ENCODE measurements at places on chromosomes 5 and 9. TPM values are rescaled to one million over a fixed set of nuclear protein-coding genes. Genes with fewer than 3 reads are reported as not detected.

The TAF11L13 gene
- not detected for total RNA-seq

The GFI1B gene
- not detected for total RNA-seq

DNA sequence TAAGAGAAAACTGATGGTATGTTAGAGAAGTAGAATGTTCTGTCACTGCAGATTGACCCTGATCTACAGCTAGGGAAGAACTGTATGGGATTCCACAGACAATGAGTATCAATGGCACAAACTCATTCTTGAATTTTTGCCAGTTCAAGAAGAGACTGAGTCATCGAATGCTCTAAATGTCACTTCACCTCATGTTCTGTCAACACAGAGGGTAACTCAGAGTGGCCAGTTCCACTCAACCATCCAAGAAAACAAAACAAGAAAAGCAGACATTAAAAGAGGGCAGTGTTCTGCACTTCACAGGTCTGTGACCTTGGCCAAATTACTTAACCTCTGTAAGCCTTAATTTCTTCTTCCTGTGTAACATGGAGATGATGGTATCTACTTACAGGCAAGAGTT is 132.2 kb upstream of the HMHB1 start:
- no peak for DNase-seq

GRCh38 chr9:33198165-33198564 is 31.0 kb upstream of the B4GALT1 start:
- DNase-seq = peak; percentile 85

DNA sequence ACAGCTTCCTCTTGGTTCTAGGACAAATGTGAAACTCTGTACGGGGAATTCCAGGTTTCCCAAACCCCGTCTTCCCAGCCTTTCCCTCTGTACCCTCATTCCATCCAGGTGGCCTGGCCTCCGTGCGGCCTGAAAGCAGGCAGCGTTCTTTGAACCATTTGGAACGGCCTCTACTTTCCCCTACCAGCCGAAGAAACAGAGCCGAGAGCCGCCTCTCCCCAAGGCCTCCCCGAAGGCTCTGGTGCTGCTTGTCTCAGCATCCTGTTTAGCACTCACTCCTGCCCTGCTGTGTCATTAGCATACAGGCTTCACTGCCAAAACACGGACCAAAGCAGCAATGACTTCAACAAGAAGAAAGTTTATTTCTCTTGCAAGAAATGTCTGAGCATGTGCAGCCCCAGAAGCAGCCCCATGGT is 137.7 kb downstream of the HSD17B3 start:
- no peak for DNase-seq

All from psoas muscle (tissue), 8 donors.